ENCODE measurements at places on chromosomes 16 and 17.

DNA sequence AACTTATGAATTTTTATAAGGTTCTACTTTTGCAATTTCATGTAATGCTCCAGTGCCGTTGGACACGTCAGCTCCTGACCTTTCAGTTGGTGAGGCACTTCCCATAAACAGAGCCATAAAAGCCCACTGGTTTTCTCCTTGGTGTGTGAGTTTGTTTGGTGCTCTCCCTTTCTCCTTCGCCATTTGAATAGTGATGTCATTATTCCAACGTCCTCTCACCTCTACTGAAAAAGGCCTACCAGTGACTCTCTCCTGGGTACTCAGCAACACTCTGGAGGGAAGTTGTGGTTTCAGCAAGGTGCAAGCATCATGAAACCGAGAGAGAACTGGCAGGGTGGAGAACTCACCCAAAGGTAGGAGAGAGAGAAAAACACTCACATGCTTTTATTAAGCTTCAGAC is 29.6 kb upstream of the HNF1B start:
- no peak for DNase-seq

GRCh38 chr16:66382171-66382965 is 15.9 kb downstream of the CDH5 start:
- DNase-seq = no peak

- no peak for DNase-seq
Measured at GRCh38 chr16:52308051-52308450, 238.9 kb downstream of the TOX3 start.

DNA sequence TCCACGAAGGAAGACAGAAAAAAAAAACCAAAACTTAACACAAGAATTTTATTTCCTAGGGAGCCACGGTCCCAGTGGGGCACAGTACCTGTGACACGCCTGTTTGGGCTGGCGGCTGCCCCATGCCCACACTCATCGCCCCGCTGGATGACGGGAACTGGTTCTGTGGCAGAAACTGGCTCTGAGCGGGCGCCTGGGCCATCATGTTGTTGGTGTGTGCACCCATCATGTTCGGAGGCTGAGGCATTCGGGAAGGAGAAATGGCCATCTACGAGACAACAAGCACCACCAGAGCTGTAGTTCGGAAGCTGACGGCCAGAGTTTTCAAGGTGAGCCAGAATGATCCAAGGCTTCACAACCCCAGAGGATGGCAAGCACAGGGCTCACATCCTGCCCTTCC is 56.3 kb upstream of the TRAP1 start:
- DNase-seq = no peak

GRCh38 chr17:80104956-80105375 is 3.6 kb downstream of the GAA start:
- DNase-seq = no peak
